ENCODE measurements at places on chromosomes 1 and 21.

DNA sequence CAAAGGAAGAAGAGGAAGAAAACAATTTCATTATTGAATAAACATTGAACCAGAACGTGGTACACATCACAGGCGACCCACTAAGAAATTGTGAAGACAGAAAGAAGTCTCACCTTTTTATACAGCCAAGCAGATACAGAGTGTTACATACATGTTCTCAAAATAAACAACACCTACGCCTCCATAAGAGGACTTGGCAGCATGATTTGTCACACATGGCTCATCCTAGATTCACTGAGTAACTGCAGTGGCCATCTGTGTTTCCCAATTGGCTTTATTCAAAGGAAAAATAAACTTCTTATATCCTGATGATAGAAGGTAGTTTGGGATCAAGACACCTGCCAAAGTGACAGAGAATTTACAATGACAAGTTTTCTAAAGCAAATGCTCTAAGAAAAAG is 7.6 kb upstream of the KRTAP19-8 start:
- no peak for DNase-seq

- DNase-seq: no peak
Measured at GRCh38 chr21:18170221-18170620, 74.4 kb upstream of the CHODL start.

GRCh38 chr1:8139941-8140340 is 113.8 kb upstream of the ERRFI1 start:
- no peak for DNase-seq

DNA sequence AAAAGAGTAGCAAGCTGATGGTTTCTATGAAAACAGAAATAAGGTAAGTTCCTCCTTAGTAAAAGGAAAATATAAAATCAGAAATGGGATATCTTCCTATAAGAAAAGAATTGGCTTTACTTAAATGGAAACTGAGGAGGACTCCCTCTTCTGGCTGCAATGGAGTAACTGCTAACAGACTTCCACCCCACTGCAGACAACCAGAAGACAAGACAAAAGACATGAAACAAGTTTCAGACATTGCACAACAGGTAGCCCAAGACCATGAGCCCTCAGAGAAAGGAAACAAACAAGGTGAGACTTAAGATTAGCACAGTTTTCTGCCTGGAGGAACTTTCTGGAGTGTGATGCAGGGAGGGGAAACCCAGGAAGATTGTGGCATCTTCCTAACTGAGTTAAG is 17.0 kb upstream of the OLFML2B start:
- DNase-seq: no peak

DNA sequence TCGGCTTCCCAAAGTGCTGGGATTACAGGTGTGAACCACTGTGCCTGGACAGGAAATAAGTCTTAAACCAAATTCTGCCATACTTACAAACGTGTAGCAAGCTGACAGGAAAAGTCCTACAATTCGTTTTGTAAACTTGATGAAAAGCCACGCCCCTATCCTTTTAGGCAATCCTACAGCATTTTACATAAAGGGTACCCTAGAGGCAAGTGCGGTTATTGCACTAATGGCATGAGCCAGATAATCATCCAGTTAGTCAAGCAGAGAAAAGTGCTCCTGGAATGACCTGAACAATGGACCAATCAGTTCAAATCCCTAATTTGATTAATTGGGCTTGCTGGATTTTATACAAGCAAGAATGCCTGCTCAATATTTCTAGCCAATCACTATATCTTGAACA is 338.2 kb downstream of the KIF26B start:
- no peak for DNase-seq

- no peak for DNase-seq
Measured at GRCh38 chr1:16243215-16243610, 6.2 kb upstream of the CPLANE2 start.

DNA sequence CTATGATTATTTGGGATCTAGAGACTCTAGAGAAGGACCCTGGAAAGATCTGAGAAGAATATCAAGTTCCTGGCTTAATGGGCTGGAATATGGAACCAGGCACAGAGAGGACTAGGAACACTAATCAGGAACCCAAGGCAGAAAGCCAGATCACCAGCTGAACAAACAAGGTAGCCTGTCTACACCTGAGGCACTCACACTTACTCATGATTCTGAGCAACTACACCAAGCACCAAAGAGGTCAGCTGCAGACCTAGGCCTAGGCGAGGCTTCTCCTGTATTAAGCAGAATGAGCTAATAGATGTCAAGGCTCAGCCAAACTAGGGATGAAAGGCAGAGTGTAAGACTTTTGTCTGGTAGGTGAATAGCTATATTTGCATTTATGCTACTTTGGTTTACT is 368.1 kb downstream of the LTN1 start:
- DNase-seq: no peak

DNA sequence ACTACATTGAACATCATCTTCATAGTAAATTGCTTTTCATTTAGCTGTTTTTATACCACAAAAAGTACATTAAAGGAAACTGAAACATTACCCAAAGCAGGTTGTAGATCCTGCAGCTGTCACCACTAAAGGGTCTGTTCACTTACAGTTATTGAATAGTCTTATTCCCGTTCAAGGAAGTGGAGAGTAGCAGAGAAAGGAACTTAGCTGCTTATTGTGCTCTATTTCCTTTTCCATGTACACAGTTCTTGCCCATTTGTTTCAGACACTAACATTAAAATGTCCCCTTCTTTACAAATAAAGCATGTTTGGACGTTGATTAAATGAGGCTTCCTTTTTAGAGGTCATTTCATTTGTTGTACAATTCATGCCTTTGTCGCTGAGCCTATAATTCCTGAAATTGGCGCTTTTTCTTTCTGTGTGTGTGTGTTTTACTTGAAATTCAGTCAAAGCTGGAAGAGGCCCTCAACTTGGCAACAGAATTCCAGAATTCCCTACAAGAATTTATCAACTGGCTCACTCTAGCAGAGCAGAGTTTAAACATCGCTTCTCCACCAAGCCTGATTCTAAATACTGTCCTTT is 44.4 kb upstream of the BMP8A start:
- no peak for DNase-seq

DNA sequence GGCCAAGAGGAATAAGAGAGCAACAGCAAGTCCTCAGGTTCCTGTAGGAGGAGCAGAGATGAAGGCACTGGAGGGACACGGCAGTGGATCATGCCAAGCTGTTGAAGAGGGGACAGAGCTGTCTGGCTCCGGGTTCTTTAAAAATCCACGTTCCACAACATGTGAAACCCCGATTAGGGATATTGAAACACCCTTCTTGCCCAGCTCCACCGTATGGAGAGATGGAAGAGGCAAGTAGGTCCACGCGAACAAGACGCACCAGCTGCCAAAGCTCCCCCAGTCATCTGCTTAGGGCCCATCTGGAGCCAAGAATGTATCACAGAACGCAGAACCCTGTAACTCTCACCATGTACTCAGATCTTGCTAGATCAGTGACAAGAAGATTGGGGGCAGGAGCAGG is 3.9 kb downstream of the C1orf198 start:
- DNase-seq: no peak

DNA sequence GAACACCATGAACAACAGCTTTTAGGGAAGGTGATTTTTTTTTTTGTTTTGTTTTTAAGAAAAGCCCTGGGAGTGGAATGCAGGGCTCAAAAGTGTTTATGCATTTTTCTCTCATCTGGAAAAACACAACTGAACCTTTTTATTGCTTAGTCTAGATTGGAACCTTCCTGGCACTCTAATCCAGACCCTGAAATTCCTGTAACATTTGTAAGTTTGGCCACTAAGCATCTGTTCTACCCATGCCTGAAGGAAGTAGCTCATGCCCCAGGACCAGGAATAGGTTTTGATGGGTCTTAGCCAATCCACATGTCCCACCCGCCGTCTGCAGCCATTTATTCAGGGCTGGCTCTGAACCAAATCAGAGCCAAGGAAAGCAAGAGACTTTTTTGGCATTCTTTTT is 39.7 kb upstream of the SLC2A1 start:
- no peak for DNase-seq

DNA sequence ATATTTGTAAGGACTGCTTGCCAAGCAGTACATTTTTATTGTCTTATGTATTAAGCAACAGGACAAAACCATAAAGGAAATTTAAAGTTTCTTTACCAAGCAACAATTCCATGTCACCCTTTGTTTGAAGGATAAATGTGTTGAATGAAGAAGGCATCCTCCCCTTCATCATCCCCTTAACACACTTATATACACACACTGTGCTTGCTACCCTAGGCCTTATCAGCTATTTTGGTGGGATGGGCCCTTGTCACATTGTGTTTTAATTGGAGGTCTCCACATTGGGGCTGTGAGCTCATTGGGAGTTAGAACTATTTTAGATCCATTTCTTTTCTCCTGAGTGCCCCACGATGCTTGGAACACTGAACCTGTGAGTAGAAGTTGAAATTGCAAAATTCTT is 1.9 kb downstream of the VANGL1 start:
- no peak for DNase-seq

- no peak for DNase-seq
Measured at GRCh38 chr1:6889875-6890480, 104.7 kb downstream of the CAMTA1 start.

GRCh38 chr1:72140222-72140621 is 142.1 kb downstream of the NEGR1 start:
- DNase-seq: no peak

DNA sequence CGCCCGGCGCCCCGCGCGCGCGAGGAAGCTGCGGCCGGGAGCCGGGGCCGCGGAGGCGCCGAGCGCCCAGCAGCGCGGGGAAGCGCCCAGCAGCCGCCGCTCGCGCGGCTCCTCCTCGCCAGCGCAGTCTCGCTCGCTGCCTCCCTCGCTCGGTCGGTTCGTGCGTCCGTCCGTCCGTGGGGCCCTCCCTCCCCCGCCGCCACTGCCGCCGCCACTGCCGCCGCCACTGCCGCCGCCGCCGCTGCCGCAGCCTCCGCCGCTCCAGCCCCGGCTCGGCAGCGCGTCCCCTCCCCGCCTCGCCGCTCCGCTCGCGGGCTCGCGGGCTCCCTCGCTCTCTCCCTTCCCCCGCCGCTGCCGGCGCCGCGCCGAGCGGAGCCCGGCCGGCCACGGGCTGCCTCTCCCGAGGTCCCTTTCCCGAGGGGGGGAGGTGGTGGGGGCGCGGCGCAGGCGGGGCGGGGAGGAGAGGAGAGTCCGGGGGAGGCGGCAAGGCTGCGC is at the start of gene KCND3:
KCND3 (minus strand) TSS at position 138 of the 495 bp plus-strand sequence.
- DNase-seq: no peak

GRCh38 chr1:225534135-225534534 is 106.3 kb upstream of the LBR start:
- DNase-seq: no peak

GRCh38 chr1:56382929-56383328 is 196.4 kb downstream of the PLPP3 start:
- DNase-seq: no peak

DNA sequence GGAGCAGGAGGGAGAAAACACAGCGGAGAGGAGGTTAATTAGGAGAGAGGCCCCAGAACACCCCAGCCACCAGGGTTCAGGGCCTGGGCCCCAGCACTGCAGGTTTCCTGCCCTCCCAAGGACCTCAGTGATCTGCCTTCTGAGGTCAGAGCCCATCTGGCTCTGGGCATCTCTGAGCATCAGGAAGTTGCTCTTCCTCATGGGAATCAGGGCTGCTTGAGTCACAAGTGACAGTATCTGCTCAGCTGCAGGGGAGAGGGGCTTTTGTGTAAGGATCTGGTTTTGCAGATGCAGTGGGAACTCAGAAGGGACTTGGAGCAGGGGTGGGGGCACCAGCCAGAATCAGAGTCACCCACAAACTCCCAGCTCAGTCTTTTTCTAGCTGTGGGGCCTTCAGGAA is 472.1 kb downstream of the PTPRU start:
- DNase-seq: no peak

GRCh38 chr21:17658931-17659330 is 46.2 kb upstream of the BTG3 start:
- no peak for DNase-seq

DNA sequence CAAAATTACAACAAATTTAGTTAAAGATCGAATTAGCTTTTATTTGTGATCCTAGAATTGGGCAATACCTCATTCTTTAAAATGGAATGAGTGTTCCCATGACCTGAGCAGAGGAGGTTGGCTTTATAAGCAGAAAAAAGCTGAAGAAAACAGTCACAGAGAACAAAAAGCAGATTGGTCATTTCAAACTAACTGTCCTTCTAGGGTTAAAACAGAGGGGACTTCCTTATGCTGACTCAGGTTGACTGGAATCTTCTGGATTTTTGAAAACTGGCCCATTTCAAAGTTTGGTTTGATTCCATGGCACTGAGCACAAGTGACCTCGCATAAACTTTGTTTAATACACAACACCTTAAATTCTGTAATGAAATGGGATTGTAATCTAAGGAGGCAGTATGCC is 17.6 kb downstream of the NFASC start:
- DNase-seq: no peak

- DNase-seq: no peak
Measured at GRCh38 chr21:39660191-39660980, 47.6 kb downstream of the B3GALT5 start.

DNA sequence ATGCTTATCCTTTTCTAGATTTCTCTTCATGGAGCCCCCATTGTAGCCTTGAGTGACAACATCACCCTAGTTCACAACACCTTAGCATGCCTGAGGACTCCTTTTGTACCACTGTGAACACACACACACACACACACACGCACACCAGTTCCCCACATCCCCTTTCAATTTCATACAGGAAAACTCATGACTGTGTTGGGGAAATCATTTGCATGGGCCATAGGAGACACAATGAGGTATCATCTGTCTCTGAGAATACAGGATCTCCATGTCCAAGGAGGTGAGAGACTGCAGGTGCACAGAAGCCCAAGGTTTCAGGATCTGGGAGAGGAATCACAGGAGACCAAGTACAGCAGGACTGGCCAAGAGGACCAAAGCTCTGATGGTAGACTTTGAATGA is 119.7 kb downstream of the TPTE start:
- no peak for DNase-seq

- DNase-seq: no peak
Measured at GRCh38 chr1:43885279-43885801, 48.3 kb upstream of the ARTN start.

DNA sequence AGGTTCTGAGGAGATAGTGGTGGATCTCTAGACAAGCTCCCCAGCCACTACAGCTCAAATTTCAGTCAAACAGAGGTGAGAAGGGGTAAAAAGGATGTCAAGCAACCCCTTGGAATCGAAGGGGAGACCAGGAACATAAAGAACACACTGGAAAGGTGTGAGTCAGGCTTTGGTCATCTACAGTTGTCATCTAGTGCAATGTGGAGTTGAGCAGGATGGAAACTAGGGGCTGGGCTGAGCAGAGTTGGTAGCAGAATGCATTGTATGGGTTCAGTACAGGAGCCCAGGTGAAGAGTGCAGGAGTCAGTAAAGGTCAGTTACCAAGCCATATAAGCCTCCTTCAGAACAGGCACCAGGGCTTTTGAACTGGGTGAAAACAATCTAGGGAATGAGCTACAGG is 52.7 kb upstream of the VAV3 start:
- no peak for DNase-seq

DNA sequence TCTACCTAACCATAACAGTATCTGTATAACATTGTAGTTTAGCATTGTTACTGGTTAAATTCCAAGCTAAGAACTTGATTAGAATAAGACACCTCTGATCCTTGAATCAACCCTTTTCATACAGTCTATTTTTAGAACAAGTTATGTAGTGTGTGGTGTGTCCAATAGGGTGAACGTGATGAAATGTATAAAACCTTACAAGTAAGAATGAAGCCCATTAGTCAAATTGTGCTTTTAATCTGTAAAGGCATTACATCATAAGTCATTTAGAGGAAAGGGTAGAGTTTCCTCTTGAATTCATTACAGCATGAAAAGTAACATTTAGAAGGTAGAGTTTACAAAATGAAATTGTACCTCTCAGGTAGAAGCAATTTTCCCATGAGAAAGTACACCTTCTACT is 479.2 kb downstream of the LTN1 start:
- DNase-seq: no peak
